ENCODE measurements at places on chromosomes 6 and 20.

DNA sequence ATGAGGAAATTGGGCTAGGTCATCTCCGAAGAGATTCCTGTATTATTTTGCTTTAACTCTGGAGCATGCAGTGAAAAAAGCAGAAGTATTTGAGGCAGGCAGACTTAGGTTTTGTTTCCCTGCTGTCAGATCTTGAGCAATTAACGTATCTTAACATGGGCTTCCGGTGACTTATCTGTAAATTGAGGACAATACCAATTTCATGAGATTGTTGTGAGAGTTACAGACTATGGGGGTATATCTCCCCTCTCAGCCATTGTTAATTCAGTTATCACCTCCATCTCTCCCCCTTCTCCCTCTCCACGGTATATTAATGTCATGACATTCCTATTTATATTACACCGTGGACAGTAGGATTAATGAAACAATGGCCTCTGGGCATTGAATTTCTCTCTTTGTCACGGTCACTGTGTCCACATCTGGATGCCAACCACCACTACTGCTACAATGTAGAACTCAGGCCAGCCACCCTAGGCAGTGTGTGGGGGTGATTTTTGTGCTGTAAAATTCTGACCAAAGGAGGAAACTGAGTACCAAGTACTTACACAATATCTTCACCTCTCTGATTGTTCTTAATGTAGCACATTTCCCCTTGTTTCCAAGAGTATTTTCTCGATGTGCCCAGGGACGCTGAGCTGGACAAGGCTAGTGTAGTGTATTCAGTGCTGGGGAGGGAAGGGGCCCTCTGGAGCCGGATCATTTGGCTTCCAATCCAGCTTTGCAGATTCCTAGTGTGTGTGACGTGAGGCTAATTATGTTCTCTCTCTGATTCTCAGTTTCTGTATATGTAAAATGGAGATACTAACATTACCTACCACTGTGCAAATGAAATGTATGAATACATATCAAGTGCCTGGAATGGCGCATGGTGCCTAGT is 77.2 kb downstream of the GCNT2 start:
- no peak for DNase-seq

DNA sequence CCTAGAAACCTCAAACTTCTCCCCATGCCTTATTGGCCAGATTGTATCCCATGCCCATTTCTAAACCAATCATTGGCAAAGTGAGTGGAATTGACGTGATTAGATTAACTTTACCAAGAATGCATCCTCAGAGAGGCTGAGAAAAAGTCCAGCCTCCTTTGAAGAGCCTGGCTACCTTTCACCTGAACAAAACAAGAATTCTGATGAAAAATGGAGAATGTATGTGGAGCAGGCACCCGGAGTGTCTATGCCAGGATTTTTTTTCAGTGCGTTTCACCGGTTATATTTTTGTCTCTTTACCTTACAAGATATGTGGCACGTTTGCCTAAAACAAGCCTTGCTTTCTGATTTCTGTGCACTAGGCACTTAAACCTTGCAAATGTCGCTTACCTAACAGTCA is 6.1 kb upstream of the TRAM2 start:
- DNase-seq, result no peak

GRCh38 chr6:72626126-72626525 is 4.3 kb downstream of the KCNQ5 start:
- DNase-seq, result no peak

GRCh38 chr20:58238490-58238889 is 10.0 kb upstream of the ANKRD60 start:
- DNase-seq, result no peak

DNA sequence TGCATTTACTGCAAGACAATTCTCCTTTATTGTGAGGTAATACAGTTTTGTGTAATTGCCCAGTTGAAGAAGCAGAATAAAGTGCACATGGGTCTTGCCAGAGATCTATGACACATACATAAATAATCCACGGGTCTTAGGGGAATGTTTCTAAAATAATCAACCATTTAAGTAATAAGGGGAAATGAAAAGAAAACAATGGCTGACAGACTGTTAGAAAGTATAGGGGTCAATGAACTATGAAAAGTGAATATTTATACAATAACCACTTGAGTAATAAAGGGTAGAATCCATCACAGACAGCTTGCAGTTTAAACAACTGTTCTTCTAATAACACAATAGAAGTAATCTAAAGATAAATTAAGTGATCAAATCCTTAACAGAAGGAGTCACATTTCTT is 477.2 kb downstream of the EYS start:
- peak; percentile 1 for DNase-seq

- DNase-seq, result no peak
Measured at GRCh38 chr20:8005575-8006366, 13.8 kb downstream of the TMX4 start.

DNA sequence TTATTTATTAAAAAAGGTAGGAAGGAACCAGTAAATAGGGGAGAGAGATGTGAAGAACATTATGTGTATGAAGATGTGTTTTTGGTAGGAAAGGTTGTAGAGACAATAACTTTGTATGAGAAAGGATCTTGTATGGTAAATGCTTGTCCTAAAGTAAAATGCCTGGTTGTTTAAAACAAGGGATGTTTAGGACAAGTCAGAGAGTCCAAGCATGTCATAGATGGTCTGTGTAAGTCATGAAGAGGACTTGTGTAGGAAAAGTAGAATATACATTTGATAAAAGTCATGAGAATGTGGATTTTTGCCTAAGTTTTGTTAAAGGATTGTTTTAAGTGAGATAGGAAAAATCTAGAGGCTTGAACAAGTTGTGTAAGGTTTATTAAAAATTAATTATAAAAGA is 325.1 kb downstream of the CDH26 start:
- no peak for DNase-seq
